ENCODE measurements at places on chromosomes 3 and 15.

GRCh38 chr3:176969066-176969465 is 228.2 kb downstream of the TBL1XR1 start:
- DNase-seq = no peak

DNA sequence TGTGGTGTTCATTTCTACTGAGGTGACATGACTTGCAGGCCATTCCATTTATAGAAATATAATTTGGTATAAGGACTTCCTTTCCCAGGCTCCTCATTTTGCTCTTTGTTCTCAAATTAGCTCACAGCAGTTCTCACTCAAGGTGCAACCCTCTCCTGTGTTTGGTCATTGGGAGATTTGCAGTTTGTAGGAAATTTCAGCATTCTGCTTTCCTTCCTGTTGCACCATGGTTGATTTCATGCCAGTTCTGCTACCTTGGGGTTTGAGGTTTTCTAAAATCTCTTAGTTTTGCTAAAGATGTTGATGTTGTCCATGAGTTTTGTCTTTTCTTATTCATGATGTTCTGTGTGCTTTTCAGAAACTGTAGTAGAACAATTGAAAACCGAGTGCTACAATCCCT is 65.7 kb upstream of the PROK2 start:
- no peak for DNase-seq

GRCh38 chr3:96877510-96877909 is 63.1 kb downstream of the EPHA6 start:
- no peak for DNase-seq

DNA sequence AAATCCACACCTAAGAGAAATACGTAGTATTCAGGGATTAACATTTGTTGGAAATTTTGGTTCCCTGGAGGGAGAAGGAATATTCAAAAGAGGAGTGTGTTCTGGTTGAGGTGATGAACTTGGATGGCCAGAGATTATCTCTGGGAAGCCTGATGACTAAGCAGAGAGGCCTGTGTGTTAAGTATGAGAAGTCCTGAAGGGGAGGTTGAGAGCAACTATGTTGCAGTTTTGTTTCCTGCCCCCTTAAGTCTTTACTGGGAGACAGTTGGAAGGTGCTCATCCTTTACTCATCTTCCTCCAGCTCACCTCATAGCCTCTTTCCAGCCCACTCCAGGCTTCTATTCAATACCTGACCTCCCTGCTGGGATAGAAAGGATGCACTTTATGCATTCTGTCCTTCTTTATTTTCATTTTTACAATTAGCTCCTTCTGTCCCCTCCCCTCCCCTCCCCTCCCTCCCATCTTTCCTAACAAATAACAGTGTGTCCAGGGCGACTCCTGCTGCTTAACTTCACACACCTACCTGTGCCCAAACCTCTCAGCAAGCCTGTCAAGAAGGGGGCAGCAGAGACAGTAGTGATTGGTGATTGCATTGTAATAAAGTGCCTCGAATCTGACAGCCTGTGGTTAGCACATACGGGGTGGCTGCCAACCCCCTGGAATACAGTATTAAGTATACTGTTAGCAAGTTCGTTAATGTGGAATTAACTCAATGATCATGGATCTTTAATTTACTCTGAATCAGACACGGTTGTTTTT is 11.9 kb downstream of the RAP2B start:
- DNase-seq = no peak

DNA sequence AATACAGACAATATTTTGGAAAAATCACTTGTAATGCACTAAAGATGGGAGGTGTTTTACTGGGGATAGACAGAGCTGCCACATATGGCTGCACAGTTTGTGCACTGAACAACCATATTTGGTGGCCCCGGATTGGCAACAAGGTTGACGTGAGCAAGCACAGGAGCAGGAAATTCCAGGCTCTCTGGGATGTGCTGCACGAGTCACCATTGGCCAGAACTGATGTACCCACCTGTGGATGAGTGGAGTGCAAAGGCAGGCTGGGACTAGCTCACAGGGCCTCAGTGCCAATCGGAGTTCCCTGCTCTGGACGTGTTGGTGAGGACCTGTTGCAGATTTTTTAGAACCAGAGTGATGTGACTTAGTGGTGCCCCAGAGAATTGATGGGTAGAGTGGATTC is 42.0 kb upstream of the SCAANT1 start:
- DNase-seq = no peak

- DNase-seq = no peak
Observed at GRCh38 chr3:98791341-98792325, 28.5 kb downstream of the ST3GAL6 start.

DNA sequence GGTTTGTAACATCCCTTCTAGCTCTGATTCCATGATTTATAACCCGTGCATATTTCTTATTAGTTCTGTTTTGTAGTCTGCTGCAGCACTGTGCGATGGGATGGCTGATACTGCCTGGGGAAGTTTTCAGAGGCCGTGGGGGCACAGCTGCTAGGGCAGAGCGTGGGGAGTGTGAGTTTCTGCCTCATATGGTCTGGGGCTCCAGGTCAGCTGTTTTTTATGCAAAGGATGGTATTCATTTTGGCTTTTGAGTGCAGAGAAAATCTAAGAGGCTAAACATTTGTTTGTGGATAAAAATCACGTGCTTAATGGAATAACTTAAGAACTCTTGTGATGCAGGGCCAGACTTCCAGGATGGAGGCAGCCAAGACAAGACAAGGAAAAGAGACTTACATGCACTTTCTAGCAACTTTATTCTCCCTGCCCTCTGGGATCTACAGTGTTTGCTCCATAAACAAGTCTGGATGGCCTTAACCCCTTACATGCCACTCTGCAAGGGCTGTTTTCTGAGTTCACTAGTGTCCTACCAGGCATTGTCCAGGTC is 45.5 kb upstream of the CFAP161 start:
- DNase-seq = no peak

DNA sequence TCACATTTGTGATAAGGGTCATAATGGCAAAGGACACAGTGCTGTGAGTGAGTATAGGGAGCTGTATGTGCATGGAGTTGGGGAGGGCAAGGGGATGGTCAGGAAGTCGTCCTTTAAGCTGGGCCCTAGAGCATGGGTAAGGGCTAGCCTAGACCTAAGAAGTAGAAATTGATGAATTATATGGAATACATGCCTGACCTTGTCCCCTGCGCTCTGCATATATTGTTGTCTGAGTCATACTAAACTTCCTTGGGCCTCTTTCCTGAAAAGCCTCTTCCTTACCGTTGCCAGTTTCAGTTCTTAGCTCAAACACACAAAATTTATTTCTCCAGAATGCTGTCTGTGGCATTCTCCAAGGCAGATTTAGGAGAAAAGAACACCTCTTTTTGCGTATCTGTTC is 4.6 kb downstream of the SNRK start:
- no peak for DNase-seq

GRCh38 chr15:48602358-48603122 is 43.0 kb downstream of the FBN1 start:
- no peak for DNase-seq

DNA sequence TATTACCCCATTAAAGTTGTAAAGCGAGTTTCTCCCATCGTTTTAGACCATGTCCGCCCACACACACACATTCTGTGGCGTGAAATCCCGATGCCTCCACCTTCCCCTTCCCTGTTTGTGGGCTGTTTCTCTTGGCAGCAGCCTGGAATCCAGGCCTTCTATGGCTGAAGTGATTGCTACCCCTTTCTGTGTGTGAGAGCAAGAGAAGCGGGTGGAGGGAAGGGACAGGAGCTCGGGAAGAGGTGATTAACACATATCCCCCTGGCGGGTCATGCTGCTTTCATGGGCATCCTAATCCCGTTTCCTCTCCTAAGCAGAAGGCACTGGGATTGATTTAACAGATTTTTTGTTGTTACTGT is 283.8 kb upstream of the RGMA start:
- DNase-seq = no peak

- no peak for DNase-seq
Observed at GRCh38 chr3:134445636-134446035, 40.1 kb downstream of the ANAPC13 start.

DNA sequence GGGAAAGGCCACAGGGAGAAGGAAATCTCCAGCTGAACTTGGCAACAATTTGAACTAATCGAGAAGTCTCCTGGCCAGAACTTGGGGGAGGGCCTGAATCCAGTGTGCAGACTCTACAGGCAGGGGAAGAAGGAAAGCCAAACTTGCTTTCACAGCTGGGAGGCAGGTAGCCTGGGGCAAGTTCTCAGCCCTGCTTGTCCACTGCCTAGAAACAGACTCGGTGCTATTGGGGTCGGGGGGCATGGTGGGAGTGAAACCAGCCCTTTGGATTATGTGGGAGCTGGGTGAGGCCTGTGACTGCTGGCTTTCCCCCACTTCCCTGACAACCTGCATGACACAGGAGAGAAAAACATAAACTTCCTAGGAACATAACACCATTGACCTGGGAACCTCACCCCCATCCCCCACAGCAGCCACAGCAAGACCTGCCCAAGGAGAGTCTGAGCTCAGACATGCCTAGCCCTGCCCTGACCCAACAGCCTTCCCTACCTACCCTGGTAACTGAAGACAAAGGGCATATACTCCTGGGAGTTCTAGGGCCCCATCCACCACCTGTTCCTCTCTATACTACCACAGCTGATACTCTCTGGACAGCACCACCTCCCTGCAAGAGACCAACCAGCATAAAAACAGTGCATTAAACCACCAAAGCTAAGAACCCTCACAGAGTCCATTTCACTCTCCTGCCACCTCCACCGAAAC is 103.7 kb upstream of the MNS1 start:
- no peak for DNase-seq

- DNase-seq = no peak
Observed at GRCh38 chr3:160768918-160769317, 12.9 kb downstream of the PPM1L start.

GRCh38 chr3:100533176-100533575 is 40.8 kb downstream of the TMEM45A start:
- DNase-seq = no peak

- DNase-seq = no peak
Observed at GRCh38 chr15:75353604-75354003, 6.8 kb downstream of the NEIL1 start.

DNA sequence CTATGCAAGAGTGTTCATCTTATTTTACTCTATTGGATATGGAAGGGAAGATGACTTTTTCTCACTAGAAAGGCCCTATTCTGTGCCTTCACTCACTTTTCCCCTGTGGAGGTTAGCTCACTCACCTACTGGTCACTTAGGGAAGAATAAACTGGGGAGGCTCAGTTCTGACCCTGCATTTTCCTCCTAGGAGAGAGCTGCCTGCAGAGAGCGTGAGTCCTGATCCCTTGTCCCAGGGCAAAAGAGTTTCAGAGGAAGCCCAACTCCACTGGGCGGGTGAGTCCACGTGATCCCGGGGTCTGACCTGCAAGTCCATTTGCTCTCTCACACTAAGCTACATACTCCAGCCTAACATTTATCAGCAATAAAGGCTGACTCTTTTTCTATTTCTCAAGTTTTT is 8.4 kb downstream of the MORC1 start:
- DNase-seq = no peak

DNA sequence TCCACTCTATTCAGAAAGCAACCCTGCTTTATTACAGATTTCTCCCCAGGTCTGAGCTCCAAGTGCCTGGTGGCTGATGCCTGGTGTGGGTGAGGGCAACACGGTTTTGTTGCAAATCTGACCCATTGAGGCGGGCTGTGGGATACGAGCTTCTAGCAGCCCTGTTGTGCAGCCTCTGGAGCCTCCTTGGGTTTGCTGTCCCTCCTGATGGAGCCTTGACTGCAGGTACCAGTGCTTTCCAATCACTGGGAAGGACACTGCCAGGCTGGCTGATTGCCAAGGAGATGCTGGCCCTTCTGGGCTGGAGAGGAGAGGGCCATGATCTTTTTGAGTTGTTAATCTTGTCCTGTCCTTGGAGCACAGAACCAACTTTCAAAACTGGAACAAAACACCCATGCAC is 151.0 kb upstream of the RGMA start:
- no peak for DNase-seq

DNA sequence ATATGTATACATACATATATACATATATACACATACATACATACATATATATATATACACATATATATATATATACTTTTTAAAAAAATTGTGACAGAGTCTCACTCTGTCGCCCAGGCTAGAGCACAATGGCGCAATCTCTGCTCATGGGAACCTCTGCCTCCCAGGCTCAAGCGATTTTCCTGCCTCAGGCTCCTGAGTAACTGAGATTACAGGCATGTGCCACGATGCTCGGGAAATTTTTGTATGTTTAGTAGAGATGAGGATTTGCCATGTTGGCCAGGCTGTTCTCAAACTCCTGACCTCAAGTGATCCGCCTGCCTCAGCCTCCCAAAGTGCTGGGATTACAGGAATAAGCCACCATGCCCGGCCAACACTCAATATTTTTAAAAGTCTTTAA is 302.5 kb downstream of the UNC13C start:
- no peak for DNase-seq

GRCh38 chr15:68614286-68615035 is 35.7 kb downstream of the CORO2B start:
- no peak for DNase-seq

DNA sequence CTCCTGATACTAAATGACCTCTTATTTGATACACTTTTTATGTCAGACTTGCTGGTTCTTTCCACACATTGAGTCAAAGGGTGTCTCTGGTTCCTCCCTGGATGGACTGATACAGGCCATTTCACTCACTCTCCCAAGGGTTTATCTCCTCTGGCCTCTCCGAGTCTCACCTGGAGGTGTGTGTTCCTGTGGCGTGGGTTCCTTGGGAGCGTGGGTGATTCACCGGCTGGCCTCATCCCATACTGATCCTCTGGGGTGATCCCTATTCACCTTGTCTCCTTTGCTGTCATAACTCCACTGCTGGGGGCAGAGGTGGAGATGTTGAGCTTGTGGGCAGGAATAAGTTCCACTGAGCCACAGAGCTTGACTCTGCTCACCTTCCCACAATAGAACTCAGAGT is 61.1 kb downstream of the ST6GAL1 start:
- DNase-seq = no peak

DNA sequence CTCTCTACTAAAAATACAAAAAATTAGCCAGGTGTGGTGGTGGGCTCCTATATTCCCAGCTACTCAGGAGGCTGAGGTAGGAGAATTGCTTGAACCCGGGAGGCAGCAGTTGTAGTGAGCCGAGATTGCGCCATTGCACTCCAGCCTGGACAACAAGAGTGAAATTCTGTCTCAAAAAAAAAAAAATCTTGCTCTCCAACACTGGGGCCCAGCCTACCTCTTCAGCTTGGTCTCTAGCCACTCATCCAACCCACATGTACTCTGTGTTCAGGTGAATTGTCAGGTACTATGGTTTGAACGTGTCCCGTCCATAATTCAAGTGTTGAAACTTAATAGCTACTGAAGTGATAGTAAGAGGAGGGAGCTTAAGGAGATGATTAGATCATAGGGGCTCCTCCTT is 22.4 kb upstream of the RAB7A start:
- no peak for DNase-seq

GRCh38 chr15:33425142-33425541 is 114.4 kb downstream of the RYR3 start:
- no peak for DNase-seq

- DNase-seq = no peak
Observed at GRCh38 chr3:39202094-39202493, 9.7 kb upstream of the XIRP1 start.
